ENCODE measurements at places on chromosomes 1 and 21.
A peak's percentile ranks its signal among the peaks of the same experiment; 100 is the strongest.

DNA sequence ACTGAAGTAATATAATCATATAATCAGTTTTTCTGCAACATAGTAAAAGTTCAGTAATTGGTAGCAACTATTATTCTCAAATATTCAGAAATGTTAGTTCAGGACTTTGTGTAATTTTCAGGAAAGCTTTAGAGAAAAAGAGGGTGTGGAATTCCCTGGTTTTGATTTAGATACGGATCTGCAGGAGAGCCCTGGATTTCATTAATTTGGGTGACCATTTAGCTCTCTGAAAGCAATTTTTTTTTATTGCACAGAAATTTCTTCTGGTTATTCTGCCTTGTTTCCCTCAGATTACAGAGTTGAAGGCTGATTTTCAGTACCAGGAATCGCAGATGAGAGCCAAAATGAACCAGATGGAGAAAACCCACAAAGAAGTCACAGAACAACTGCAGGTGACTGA lies 13.8 kb upstream of the STX12 start:
- DNase-seq = no peak

DNA sequence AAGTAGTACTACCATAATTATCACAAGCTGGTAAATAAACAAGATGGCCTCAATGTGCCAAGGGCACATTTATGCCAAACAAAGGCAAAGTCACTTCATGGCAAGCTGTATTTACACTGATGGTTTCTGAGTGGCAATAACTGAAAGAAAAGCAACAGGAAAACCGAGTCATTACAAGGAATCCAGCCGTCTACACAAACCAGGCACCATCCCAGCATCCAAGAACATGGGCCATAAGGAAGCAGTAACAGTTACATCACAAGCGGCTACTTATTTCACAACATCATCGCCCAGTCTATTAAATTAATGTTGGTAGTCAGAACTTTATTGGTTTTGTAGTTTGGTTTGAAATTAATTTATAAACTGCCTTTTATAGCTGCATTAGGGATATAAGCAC lies 214.2 kb downstream of the RERE start:
- DNase-seq = no peak

- peak; percentile 64 for DNase-seq
These were observed 953 bp upstream of the NDUFS2 start for GRCh38 chr1:161200992-161201835.

DNA sequence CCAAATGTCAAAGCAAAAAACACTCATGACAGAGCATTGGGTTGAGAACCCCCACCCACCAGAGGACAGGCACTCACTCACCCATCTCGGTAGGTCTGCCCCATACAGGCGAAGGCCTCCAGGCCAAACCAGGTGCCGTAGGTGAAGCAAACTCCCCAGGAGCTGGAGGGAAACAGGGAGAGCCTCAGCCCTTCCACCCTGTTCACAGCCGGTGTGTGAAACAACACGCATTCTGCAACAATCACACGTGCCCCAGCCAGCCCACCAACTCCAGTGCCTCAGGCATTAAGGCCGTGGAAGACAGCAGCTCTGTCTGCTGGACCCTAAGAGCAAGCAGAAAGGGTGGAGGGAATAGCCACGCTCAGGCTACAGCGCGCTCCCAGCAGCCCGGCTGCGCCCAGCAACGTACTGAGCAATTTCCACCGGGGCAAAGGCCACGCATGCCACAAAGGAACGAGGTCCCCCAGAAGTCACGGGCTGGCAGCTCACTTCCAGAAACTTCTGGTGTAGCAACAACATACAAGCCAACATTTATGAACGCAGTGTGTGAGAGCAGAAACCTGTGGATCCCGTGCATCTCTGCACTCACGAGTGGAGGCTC lies 11.4 kb upstream of the SPATC1L start:
- DNase-seq = no peak

DNA sequence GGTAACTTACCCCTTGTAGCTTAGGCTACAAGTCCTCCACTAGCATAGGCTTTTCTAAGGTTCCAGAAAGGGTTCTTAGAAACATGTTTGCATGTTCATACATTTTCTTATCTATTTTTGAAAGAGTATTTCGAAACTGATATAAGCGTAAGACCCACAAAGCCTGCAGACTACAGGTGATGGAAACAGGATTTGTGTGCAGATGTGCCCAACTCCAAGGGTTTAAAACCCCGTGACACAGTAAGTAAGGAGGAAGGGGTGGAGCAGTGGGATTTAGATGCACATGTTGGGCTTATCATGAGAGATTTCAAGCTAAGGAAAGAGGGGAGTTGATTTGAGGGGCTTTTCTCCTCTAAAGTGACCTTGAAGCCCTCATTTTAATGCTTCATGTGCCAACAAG lies 164.7 kb downstream of the LTN1 start:
- DNase-seq = no peak

GRCh38 chr1:97632075-97632474 lies 288.8 kb downstream of the DPYD start:
- no peak for DNase-seq

GRCh38 chr1:221635305-221635704 lies 106.6 kb downstream of the DUSP10 start:
- no peak for DNase-seq

- DNase-seq = no peak
These were observed 135.3 kb upstream of the VANGL1 start for GRCh38 chr1:115506518-115506917.

All from hepatic stellate cell (primary cell).